ENCODE measurements at places on chromosomes 7 and 10. TPM values are rescaled to one million over a fixed set of nuclear protein-coding genes. Genes with fewer than 3 reads are reported as not detected.

GRCh38 chr10:1115607-1115955 lies 59.4 kb downstream of the WDR37 start:
- DNase-seq = no peak

DNA sequence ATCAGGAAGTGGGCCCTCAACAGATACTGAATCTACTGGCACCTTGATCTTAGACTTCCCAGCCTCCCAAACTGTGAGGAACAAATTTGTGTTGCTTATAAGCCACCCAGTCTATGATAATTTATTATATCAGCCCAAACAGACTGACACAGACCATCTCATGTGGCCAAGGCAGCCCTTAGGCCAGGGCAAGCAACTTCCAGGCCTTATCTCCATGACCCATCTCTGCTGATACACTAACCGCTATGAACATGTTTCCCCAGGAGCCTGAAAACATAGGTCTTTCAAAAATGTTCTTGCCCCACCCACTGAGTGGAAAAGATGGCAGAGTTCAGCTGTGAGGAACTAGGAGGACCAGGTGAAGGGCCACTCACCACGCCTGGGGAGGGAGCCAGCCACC lies 3.2 kb upstream of the BLOC1S2 start:
- DNase-seq = no peak

DNA sequence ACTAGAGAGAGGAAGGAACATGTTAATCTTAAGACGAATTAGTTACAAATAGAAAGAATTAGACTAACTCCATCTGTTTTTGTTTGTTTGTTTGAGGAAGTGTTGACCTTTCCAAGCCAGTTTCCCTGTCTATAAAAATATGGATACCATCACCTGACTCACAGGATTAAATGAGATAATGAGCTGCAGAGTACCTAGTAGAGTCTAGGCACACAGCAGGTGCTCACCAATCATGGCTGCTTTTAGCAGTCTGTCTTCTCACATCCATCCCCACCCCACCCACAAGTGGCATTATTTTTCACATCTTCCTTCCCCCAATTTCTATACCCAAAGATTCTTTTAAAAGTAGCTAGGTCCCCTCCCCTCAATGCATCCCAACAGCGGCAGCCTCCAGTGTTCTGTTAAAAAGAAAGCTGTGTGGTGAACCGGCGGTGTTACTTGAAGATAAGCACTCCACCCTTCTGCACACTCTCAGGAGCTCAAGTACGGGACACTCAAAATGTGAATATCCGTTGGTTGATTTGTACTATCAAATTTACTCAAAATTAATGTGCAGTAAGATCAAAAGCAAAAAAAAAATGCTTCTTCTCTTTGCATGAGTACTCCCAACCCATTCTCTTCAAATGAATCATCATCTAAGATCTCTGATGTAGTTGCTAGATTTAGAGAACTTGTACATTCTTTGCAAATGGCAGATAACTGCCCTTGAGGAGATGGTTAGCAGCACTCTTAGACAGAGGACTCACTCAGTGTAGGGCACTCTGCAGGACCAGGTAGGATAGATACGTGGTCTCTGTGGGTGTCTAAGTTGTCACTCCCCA lies 145.4 kb upstream of the ASAH2 start:
- no peak for DNase-seq

DNA sequence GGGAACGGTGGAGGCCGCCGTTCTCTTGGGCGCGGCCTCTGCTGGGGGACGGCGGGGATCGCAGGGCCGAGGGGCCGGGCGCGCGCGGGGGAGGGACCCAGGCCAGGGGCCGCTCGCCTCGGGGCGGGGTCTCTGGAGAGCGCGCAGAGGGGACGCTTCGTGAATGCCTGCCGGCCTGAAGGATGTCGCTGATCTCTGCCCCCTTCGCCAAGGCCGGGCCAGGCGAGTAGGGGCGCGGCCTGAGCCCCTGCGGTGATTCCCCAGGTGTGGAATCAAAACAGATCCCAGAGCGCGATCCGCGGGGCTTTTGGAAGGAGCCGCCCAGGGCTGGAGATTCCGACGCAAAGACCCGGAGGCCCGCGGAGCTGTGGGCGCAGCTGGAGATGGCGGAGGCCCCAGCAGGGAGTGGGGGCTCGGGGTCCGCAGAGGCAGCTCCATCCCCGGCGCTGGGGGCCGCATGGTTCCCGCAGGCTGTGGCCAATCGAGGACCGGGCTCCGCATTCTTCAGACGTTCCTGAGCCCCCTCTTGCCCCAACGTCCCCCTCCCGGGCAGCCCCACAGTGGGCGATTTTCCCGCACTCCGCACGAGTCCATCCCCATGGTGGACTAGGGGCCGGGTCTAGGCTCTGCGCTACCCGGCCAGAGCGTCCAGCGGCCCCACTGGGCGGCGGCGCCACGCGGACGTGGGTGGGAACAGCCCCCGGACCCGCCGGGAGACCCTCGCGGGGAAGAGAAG lies 166.0 kb downstream of the ACTR3B start:
- DNase-seq = no peak

DNA sequence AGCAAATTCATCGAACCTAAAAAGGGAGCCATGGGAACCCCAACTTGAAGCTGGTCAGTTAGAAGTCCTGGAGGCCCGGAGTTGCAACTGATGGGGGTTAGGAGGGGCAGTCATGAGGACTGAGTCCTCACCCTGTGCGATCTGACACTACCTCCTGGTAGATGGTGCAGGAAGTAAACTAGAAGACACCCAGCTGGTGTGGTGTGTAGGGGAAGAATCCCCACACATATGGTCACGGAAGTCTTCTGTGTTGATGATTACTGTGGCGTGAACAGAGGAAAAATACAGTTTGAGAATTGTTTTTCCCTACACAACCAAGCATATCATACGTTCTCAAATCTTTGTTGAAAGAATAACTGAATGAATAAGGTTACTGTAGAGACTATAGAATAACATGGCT lies 164.6 kb upstream of the KCTD7 start:
- no peak for DNase-seq

Gene ZNF511
- total RNA-seq = 82.2 TPM

Gene ENTPD1
- total RNA-seq = 7.1 TPM

Gene LRGUK
- total RNA-seq = 0.18 TPM

Gene PROSER2
- total RNA-seq = 1.5 TPM
